GM06990 (cell line): ENCODE measurements at places on chromosomes 4 and X.

- DNase-seq = no peak
Measured at GRCh38 chr4:25080571-25080970, 49.8 kb upstream of the LGI2 start.

GRCh38 chrX:20067709-20068561, 48.8 kb downstream of the MAP7D2 start:
- peak; percentile 20 for DNase-seq

DNA sequence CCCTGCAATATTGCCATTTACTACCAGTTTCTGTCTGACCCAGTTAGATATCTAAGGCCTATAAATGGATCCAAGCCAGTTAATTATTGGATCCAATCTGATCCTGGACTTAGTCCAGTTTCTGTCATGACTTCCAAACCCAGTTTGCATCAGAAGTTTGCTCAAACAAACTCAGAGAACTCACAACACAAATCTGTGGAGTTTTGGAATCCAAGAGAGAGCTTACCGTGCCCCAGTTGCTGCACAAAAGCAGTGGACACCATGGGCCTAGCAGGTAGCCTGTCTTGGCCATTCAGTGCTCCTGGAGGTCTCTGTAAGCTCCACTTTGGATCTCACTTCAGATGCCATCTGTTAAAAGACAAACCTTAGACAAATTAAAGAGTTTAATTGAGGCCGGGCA, 174.5 kb downstream of the AASDH start:
- DNase-seq = no peak

- no peak for DNase-seq
Measured at GRCh38 chr4:23388255-23388654, 501.6 kb downstream of the PPARGC1A start.

GRCh38 chr4:112214390-112215264, 17.0 kb upstream of the AP1AR start:
- no peak for DNase-seq

DNA sequence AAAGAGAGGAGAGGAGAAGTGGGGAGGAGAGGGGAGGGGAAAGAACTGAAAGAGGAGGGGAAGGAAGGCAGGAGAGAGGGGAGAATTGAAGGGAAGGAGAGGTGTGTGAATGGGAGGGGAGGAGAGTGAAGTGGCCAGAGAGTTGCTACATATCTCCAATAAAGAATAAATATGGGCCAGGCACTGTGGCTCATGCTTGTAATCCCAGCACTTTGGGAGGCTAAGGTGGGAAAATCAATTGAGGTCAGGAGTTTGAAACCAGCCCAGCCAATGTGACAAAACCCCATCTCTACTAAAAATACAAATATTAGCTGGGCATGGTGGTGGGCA, 482.4 kb downstream of the NAF1 start:
- DNase-seq = no peak

DNA sequence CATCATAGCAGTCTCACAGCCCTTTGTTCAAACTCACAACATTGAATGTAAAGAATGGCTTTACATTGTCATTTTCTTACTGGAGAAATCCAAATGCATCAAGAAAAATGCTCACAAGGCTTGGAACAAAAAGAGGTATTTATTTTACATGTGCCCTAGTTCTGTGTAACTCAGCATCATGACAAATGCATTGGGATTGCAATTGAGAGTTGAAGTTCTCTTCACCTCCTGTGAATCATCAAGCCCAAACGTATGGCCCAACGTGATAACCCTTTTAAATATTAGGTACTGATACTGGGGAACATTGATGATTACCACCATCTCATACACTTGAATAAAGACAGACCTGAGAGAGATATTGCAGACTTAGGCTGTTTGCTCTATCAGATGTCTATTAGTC, 61.6 kb downstream of the GASK1B start:
- no peak for DNase-seq

- no peak for DNase-seq
Measured at GRCh38 chrX:124362072-124362471, 15.7 kb downstream of the SH2D1A start.

DNA sequence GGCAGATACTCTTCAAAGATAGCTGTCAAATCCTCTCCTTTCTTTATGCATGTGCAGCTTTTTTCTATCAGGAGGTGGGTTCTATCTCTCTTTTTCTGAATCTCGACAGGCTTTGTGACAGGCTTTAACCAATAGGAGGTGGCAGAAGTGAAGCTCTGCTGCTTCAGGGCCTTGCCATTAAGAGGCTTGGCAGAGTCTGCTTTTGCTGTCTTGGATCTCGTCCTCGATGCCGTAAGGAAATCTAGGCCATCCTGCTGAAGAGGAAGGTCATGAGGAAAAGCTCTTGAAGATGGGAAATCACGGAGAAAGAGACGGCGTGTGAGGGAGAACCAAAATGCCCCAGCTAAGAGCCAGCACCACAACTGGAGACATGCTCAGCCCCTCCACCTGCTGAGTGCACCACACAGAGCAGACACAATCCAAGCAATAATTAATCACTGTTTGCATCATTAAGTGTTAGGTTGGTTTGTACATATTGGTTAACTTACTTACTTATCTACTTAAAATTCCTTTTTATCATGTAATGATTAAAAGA, 92.2 kb downstream of the DDIT4L start:
- DNase-seq = no peak

GRCh38 chr4:27049239-27049829, 188.7 kb downstream of the STIM2 start:
- DNase-seq = no peak

DNA sequence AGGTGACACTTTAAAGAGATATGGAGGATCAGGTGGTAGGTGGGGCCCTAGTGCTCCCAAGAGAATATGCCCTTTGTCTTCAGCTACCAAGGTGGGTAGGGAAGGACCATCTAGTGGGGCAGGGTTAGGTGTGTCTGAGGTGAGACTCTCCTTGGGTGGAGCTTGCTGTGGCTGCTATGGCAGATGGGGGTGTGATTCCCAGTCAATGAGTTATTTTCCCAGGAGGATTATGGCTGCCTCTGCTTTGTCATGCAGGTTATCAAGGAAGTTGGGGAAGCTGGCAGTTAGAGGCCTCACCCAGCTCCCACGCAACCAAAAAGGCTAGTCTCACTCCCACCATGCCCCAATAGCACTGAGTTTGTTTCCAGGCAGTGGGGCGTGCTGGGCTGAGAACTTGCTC, 18.0 kb upstream of the SPIN2A start:
- DNase-seq = no peak

DNA sequence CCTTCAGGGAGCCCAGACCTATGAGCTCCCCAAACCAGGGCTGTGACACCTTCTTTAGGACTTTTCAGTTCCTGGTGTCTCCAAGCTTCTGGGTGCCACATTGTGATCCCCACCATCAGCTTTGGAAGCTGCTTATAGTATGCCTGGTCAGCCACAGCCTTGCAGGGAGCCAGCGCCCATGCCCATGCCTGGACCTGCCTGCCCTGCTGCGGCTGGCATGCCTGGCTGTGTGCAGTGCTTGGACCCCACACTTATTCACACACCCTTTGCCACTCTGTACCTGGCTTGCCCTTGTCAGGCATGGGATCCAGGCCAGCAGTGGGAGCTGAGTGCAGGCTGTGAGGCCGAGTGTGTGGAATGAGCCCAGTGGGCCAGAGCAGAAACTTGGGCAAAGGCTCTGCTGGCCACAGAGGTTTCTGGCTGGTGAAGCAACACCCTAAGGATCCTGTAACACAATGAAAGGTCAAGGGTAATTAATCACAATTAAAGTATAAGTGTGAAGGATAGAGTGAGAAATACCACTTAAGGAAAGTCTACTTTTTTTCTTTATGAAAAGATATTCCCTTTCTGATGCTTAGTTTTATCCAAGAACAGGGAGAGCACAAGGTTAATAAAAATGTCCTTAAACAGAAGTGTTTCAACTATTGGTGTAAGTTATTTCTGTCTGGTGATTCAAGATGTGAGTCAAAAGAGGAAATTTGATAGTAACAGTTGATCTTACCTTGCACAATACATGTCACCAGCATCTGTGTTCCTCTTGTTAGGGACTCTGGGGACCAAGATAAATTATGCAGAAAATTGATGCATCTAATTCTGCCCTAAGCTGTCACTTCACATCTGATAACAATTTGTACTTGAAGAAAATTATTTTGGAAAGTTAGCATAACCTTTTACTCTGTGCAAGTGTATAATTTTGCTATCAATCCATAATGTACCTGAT, 161.8 kb downstream of the FAM47A start:
- DNase-seq = no peak
